ENCODE measurements at places on chromosomes 12 and 14.

DNA sequence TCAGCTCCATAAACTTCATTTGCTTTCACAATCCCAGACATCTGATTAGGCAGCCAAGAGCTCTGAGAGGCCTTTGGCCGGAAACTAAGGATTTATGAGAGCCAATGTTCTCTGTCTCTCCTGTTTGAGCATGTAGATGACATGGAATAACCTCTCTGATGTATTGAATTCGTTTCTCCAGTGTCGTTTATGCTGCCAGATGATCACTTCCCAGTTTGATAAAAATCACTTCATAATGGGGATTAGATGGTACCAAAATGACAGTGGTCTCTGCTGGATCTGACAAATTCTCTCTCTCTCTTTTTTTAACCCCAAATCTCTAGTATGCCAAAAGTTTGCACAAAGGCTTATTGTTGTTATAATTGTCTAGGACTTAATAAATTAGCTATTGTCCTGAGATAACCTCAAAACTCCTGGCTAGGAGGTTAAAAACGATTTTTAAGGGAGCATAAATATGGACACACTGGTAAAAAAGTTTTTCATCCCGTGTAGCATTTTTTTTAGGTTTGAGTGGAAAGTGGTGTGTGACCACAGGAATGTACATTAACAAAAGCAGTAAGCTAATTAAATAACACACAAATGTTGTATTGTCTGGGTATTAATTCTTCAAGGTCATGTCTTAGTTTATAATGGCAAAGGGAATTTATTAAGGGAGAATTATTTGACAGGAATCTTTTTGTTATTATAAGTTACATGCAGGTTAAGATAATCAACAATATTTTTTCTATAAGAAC lies 82.6 kb upstream of the USP44 start:
- peak; percentile 51 for DNase-seq

- DNase-seq, result no peak
Observed at GRCh38 chr14:69313176-69313575, 53.2 kb downstream of the GALNT16 start.

DNA sequence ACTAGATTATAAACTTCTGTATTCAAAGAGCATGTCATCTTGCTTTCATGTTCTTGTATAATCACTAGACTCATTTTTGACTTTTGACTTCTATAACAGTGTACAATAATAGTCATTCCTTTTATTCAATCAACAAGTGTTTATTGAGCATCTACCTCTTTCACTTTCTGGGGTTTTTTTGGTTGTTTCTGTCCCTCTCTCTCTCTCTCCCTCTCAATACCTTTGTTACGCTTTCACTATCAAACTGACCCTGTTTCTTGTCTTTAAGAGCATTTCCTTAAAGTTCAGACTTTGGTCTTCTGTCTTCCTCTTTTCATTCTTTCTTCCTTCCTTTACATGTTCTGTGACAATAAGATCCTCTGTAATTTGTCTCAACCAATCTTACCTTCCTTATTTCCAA lies 49.5 kb downstream of the GPR137C start:
- no peak for DNase-seq

DNA sequence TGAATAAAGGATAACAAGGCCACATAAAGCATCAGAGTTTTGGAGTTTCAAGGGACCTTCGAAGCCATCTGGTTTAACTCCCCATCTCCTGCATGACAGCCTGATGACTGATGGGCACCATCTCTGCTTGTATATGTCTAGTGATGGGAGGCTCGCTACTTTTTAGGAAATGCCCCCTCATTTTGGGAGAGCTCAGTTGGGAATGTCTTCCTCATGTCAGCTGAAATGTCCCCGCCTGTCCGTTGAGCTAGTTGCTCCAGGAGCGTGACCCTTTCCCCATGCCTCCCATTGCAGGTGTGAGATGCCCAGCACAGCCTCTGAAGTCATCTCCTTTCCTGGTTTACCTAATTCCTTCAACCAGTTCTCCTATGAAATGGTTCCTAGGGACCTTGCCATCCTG lies 69.6 kb upstream of the CAPRIN2 start:
- DNase-seq, result no peak

- DNase-seq, result peak; percentile 82
Observed at GRCh38 chr12:67765776-67766766, 117.5 kb downstream of the DYRK2 start.

GRCh38 chr12:1594006-1594260 lies 448 bp downstream of the FBXL14 start:
- no peak for DNase-seq

- DNase-seq, result no peak
Observed at GRCh38 chr14:52046376-52046917, 22.4 kb downstream of the NID2 start.

DNA sequence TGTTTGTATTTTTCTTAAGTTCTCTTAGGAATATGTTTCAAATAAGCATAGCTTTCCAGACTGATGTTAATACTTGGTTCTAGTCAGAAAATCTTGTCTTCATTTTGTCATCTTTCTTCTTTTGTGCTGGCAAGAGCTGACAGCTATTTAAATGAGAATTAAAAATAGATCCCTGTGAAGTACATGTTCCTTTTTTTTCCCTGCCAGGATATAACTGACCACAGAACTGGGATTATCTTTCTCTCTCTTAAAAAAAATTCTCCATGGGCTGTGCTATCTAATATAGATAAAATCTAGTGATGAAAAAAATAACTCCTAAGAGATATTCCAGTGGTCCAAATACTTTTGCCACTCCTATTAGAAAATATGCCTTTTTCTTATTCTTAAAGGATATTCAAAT lies 163.4 kb downstream of the AKAP6 start:
- DNase-seq, result no peak

- no peak for DNase-seq
Observed at GRCh38 chr14:22420598-22421186, 168.3 kb downstream of the DAD1 start.

DNA sequence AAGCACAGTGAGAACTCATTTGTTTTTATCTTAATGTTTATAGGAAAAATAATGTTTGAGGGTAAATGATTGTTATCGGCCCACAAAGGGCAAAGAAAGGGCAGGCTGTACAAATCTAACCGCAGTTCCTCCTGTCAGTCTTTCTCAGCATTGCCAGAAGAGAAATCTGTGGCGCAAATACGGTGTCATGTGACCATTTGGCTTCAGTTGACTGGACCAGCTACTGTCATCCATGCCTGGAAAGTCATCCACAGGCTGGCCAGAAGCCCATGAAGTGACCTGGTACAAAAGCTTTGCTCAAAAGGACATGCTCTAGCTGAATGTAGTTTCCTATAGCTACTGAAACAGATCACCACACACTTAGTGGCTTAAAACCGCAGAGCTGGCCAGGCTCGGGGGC lies 43.6 kb downstream of the HCAR2 start:
- DNase-seq, result peak; percentile 85

DNA sequence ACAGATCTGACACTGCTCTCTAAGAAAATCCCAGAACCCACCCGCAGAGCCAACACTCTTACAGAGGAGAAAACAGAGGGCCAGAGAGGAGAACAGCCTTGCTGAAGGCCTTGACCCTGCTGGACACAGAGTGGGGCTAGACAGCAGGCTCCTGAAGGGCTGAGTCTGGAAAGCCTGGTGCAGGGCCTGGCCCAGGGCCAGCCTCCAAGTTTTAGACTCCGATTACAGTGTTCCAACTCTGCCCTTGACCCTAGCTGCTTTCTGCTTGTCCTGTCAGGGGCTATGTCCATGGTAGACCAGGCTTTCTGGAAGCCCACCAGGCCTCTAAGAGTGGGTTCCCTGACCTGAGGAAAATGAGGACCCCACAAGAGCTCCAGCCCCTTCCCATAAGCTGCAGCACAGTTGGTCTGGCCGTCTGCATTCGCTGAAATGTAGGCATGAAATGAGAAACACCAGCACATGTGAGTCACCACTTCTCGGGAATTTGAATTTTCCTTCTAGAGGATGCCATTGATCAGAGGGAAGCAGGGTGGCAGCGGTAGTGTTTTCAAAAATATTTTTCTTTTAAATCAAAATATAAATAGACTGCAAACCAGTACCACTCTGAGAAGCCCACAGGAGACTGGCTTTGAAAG lies 154.4 kb downstream of the CALM1 start:
- DNase-seq, result peak; percentile 23

- DNase-seq, result no peak
Observed at GRCh38 chr12:51906430-51907082, 748 bp upstream of the ACVRL1 start.

DNA sequence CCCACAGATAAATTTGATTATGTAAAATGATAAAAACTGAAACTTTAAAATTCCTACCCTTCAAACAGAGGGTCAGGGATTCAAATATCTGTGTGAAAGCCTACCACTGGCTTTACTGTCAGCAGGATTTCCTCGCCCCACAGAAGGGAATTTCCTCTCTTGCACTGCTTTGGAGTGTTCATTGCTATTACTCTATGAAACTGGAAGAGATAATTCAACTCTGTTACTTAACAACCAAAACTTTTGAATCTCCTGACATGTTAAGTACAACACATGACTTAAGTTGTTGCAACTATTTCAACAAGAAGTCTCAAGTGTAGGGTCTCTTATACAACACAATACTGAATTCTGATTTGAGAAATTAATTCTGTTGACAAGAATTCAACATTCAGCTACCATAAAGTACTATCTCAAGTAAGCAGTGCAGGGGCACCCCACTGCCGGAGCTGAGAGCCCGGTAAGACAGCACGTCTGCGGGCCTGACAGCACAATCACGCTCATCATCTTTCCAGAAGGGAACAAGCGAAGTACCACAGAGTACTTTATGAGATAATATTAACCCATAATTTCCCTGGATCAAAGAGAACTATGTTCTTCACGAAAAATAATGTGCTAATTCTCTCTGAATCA lies 22.9 kb downstream of the DICER1 start:
- DNase-seq, result peak; percentile 74

DNA sequence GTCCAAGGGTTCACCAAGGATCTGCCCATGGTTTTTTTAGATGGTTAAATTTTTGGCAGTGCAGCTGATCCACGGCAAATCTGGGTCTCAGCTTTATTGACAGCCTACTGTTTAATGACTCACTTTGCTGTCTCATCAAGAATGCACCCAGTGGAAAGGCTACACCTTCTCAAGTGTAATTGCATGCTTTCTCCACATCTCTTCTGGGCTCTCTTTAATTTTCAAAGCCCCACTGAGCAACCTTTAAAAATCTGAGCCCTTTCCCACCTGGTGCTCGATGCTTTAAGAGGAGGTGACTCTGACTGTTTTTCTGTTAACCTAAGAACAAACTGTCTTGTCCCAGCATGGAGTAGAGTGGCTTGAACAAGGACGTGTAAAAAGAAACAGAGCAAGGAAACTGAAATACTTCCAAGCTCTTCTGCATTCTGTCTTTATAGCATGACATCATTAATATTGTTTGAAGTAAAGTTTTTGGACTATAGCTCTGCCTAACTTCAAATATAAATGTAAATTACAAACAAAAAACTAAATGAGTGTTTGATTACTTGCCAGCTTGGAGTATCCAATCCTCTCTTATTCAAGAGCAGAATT lies 214.2 kb upstream of the KRR1 start:
- DNase-seq, result peak; percentile 83

- no peak for DNase-seq
Observed at GRCh38 chr12:14452336-14452735, 86.9 kb downstream of the ATF7IP start.

GRCh38 chr12:110102255-110102654 lies 21.9 kb upstream of the IFT81 start:
- peak; percentile 82 for DNase-seq

DNA sequence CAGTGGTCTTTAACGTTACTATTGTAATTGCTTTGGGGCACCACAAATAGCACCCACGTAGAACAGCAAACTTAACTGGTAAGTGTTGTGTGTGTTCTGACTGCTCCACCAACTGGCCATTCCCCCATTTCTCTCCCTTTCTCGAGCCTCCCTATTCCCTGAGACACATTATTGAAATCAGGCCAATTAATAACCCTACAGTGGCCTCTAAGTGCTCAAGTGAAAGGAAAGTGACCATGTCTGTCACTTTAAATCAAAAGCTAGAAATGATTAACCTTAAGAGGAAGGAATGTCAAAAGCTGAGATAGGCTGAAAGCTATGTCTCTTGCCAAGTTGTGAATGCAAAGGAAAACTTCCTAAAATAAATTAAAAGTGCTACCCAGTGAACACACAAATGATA lies 22.3 kb downstream of the PPP1R13B start:
- no peak for DNase-seq

DNA sequence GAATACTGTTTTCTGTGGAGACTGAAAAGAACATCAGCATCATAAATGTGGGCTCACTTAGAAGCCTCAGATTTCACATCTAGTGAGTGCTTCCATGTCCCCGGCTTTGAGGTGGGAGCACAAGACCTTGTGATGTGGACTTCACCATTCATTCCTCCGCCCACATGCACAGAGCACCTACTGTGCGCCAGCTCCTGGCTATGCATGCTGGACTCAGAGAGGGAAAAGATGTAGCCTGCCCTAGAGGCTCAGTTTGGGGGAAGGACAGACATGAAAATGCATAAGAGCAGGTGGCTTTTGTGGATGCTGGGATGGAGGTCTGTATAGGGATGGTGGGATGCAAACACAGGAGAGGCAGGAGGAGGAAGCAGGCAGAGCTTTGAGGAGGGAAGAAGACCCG lies 65.0 kb downstream of the SERPINA3 start:
- no peak for DNase-seq

GRCh38 chr14:97543816-97544215 lies 746.6 kb downstream of the VRK1 start:
- no peak for DNase-seq

Measured in iris pigment epithelial cell (primary cell).